Left renal cortex interstitium (tissue), 4 donors: ENCODE measurements at places on chromosomes 6 and 20.
A peak's percentile ranks its signal among the peaks of the same experiment; 100 is the strongest.

DNA sequence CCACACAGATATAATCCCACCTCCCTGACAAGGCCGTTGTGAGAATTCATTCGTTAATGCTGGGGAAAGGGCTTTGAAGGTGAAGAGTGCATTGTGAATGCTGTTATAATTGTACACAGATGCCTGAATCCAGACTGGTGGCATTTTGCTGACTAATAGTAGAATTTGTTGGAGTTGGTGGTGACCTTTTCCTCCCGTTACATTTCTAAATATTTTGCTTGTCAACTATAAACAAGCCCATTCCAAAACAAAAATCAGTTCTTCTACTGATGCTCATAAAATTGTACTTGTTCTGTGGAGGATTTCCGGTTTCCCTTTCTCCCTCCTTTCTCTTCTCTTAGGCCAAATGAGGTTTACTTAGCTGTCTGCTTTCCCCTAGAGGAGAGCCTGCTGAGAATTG lies 253.1 kb upstream of the SUPT3H start:
- DNase-seq: no peak

DNA sequence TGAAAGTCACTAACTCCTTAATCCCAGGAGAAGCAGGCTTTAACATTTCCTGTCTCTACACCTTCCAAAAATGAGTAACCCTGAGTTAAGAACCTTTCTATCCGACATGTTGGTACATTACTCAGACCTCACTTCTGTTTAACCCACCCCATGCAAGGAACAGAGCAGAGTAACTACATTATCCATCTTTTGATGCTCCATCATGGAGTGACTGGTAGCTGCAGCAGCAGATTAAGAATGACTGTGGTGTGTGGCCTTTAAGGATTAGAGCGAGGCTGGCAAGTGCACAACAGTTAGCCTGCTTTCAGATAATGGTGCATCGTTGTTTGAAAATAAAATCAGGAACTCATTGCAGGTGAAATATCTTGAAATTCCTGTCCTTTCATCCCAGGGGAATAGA lies 2.0 kb downstream of the TRAF3IP2 start:
- no peak for DNase-seq

GRCh38 chr6:63565058-63565726 lies 7.1 kb upstream of the LOC128125822 start:
- DNase-seq: no peak

GRCh38 chr20:40276301-40276700 lies 412.7 kb downstream of the MAFB start:
- no peak for DNase-seq

DNA sequence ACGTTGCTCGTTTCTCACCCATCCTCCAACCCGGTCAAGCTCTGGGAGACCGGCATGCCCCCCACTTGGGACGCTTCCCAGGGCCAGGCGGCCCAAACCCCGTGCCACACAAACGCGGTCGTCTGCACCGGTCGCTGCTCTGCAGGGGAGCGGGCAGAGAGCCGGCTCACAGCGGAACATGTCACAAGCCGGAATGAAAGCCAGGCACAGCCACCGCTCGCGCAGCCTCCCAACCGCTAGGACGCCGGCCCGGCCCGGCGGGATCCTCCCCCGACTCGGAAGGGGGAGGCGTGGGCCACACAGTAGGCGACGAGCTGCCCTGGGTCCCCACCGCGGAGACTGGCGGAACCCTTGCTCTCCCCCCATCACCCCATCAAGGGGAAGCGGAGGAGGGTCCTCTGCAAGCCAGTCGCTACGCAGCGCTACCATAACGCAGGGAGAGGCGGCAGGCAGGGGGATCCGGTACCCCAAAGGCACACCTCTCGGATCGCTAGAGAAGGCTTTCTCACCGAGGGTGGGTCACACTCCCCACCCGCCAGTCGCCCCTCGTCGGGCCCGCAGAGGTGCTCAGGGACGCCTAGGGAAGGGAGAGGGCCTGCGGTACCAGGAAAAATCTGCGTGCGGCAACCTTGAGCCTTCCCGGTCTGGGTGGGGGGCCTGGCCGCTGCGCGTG lies 768.4 kb upstream of the DEFB115 start:
- DNase-seq: no peak

- no peak for DNase-seq
Measured at GRCh38 chr6:153668758-153669157, 370.3 kb upstream of the OPRM1 start.

- DNase-seq: no peak
Measured at GRCh38 chr6:160662429-160662828, 1.6 kb downstream of the LPA start.

DNA sequence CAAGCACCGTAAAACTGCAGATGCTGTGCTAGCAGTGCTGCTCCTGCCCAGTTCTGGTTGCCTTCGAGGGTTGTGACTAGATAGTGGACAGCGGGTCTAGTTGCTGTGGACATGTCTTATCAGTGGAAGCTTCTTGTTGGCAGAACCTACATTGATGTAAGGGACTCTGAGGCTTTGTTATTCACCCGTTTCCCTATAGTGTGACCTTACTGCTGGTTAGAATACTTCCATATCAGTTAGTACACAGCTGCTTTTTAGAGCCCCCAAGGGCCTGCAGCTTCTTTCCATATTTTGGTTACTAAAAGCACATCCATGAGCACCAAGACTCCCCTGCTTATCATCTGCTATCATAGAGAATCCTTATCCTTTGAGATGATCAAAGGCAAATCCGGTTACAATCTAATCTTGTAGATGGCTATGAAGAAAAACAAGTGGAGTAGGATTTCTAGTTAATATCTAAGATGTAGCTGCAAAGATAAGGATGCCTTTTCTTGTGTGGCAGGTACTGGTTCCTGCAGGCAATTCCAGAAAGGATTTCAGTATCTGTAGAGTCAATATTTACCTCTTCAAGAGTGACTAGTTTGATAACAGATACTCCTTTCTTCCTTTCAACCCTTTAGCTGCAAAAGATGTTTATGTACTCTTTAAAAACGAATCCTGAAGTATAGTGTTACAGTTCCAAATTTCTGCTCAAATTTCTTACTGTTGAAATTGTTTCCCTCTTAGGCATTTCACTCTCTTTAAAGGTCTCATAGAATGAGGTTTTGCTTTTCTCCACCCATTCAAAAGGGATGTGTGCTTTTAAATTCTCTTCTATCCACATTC lies 163.6 kb downstream of the JARID2 start:
- no peak for DNase-seq

- no peak for DNase-seq
Measured at GRCh38 chr6:83071023-83071422, 3.6 kb downstream of the DOP1A start.

GRCh38 chr6:63886341-63886740 lies 250.7 kb downstream of the PHF3 start:
- no peak for DNase-seq

GRCh38 chr6:20670750-20671149 lies 136.5 kb downstream of the CDKAL1 start:
- no peak for DNase-seq

DNA sequence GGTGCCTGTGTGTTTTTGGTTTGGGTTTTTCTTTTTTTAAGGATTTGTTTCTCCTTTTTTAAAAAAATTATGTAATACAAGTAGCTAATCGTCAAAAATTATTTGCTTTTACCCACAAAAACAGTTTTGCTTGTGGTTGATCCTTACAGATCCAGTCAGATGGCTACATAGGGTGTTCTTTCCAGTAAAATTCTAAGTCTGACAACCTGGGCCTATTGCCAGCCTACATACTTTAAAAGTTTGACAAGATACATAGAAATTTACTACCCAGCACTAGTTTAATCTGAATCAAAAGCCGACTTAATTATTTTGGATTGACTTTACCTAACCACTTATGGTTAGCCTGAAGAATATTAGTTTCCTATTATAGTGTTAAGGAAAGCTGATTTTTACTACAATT lies 2.1 kb upstream of the SOX4 start:
- DNase-seq: no peak

- DNase-seq: no peak
Measured at GRCh38 chr6:90406142-90406794, 109.6 kb upstream of the BACH2 start.

DNA sequence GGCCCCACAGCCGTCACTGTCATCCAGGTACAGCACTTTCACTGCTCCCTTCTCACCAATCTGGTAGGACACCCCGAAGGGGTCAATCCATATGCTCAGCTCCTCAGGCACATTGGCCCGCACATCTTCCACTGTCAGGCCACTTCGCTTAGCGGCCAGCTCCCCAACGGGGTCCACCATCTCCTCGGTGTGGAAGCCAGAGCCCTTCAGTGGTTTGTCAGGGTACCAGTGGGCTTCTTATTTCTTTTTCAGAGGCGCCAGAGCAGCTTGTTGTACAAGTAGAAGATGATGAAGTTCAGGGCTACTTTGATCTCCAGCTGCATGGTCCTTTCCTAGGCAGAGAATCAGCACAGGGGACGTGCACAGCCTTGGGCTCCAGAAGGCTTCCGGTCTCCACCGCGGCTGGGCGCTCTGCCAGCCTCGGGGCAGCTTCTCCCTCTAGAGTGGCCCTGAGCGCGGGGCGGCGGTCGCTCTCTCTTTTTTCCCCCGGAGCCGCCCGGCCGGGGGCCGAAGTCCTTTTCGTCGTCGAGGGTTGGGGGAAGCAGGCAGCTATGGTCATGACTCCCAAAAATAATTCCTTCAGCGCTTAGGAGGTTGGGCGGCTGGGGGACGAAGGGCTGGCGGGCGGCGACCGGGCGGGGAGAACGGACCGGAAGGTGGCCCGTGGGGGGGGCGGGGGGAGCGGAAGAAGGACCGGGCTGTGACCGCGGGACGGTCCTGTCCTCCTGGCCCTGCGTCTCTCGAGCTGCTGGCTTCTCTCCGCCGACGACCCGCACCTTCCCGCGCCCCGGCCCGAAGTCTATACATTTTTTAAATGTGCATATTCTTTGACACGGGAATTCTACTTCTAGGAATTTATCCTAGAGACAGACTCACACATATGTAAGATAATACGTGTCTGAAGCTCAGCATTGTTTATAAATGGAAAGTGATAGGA lies 6.5 kb upstream of the ZSCAN9 start:
- no peak for DNase-seq

GRCh38 chr6:29552512-29553051 lies 7.0 kb downstream of the UBD start:
- peak; percentile 36 for DNase-seq

- DNase-seq: no peak
Measured at GRCh38 chr6:109393886-109394281, 11.6 kb upstream of the CD164 start.

DNA sequence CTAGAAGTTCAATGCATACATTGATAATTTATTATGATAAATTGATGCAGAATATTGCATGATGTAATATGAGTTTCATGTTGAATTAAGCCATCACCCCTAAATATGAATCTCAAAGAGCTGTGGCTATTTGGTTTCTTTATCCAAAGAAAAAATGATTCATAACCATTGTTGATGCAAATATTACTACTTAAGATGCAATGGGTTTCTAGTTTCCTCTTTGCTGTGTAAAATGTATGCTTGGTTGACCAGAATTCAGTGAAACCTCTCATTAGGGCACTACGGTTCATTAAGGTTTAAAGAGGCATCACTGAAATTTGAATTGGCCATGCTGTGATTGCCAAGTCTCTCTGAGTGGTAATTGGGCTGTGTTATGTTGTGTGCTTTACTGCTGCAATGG lies 492.5 kb upstream of the FLRT3 start:
- DNase-seq: no peak

GRCh38 chr6:73727114-73727513 lies 31.1 kb downstream of the CD109 start:
- no peak for DNase-seq

- DNase-seq: no peak
Measured at GRCh38 chr6:158018851-158019361, 37.2 kb downstream of the SYNJ2 start.

DNA sequence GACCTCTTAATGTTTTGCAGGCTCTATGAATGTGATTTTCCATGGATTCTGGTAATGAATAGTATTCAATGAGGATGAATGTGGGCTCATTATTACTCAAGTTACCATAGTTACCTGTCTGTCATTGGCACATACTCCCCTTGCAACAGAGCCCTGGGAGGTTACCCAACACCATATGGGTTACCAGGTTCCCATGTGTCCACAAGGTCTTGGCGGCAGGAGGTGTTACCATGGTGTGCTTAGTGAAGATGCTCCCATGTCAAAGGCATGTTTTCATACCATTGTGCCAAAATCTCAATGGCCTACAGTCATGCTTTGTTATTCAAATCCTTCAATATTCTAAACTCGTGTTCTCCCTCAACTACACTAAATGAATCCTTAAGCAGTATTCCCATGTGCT lies 232.5 kb downstream of the HDGFL1 start:
- no peak for DNase-seq

DNA sequence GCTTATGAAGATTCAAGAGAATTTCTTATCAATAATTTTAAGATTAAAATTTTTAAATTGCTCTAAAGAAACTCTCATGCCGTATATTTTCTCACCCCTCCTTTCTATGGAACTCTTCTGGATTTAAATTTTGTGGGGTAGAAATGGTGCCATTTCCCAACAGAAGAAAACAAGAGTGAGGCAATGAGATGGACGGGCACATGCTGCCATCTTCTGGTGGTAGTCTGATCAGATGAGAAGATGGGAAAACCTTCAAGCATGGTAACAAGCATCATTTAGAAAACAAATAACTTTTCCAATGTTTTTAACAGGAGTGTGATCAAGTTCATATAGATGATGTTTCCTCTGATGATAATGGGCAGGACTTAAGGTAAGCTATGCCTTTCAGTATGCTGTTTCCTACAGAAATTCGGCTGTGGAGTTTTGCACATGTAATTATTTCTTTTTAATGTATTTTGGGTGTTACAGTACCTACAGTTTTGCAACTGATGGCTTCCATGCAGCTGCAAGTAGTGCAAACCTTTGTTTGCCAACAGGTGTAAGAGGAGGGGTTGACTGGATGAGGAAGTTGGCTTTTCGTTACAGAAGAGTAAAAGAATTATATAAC lies 271.4 kb downstream of the EYA4 start:
- no peak for DNase-seq

- no peak for DNase-seq
Measured at GRCh38 chr20:11941593-11942246, 24.0 kb downstream of the BTBD3 start.

- DNase-seq: no peak
Measured at GRCh38 chr6:122202576-122203137, 196.8 kb upstream of the HSF2 start.

DNA sequence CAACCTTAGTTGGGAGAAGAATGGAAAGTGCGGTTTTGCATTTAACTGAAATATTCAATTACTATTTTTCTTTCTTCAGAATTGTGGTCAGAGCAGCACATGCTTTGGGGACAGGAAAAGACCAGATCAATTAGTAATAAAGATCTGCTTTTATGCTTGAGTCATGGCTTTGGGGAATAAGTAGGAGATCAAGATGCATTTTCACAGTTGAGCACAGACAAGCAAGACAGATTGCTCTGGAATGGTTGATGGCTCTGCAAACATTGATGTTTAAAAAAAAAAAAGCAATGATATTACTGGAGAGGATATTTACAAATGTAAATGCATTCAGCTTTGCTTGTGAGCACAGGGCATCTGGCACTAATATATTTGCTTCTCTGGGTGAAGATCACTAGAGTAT lies 224.4 kb upstream of the SASH1 start:
- no peak for DNase-seq

- DNase-seq: peak; percentile 32
Measured at GRCh38 chr6:23656255-23657194, 469.5 kb upstream of the NRSN1 start.
